ENCODE measurements at places on chromosomes 1 and 21.

- DNase-seq = no peak
These were observed 81.6 kb downstream of the ZP4 start for GRCh38 chr1:237809099-237809498.

- no peak for DNase-seq
These were observed 57.0 kb downstream of the CNIH3 start for GRCh38 chr1:224673141-224673540.

DNA sequence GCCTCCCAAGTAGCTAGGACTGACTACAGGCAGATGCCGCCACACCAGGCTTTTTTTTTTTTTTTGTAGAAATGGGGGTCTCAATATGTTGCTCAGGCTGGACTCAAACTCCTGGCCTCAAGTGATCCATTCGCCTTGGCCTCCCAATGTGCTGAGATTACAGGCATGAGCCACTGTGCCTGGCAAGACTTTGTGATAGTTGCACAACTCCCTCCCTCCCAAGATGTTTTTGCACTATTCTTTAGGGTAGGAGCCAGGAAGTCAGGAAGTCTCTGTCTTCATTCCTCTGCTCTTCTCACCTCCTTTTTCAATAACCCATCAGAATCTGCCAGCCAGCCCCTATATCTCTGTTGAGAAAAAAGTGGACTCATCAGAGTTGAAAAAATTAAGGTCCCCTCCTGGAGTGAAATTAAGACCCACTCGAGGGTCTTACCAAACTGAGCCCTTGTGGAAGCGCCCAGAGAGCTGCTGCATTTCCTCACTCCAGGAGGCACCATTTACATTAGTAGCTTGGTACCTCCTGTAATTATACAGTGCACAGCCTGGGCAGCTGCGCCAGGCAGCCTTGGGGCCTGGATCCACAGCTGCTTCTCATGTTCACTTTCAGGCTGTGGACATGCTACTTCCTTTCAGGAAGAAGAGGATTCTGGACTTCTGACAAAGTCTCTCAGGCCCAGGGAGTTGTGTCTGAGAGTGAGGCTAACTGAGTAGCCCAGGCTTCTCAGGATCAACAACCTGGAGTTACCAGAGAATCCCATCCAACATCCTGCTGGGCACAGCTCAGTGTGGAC lies 24.0 kb downstream of the TCEA3 start:
- no peak for DNase-seq

GRCh38 chr1:219362702-219363101 lies 189.0 kb downstream of the LYPLAL1 start:
- DNase-seq = no peak

DNA sequence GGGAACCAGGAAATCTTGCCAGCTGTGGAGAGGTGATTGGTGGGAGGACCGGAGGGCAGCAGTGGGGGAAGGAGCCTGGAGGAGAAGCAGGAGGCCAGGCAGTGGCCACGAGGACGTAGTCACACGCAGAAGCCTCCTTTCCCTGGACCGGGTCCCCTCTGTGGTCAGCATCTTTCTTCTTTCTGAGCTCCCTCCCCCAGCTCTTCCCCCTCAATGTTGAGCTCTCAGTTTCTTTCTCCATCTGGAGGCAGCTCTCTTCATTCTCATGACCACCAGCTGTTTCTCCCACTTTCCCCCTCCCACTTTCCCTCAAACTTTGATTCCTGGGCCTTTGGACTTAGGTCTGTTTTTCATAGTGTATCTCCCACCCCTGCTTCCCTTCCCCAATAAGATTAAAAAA lies 18.3 kb downstream of the KIRREL1 start:
- no peak for DNase-seq

- DNase-seq = no peak
These were observed 79.2 kb downstream of the CD34 start for GRCh38 chr1:207831517-207832327.

- no peak for DNase-seq
These were observed 32.9 kb downstream of the JAK1 start for GRCh38 chr1:64933296-64934070.

- DNase-seq = no peak
These were observed 48.5 kb downstream of the AJAP1 start for GRCh38 chr1:4702932-4703331.

GRCh38 chr21:33063375-33063883 lies 6.5 kb upstream of the OLIG1 start:
- DNase-seq = no peak

- DNase-seq = peak; percentile 88
These were observed 30.9 kb downstream of the ADAMTS5 start for GRCh38 chr21:26935977-26936376.

DNA sequence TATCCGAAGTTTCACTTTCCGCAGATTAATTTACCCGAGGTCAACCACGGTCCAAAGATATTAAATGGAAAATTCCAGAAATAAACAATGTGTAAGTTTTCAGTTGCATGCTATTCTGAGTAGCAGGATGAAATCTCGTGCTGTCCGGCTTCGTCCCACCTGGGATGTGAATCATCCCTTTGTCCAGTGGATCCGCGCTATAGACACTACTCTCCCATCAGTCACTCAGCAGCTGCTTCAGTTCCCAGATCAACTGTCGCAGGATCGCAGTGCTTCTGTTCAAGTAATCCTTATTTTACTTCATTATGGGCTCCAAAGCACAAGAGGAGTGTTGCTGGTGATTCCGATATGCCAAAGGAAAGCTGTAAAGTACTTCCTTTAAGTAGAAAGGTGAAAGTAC lies 8.3 kb upstream of the LRP8 start:
- no peak for DNase-seq

- peak; percentile 82 for DNase-seq
These were observed 72.1 kb downstream of the GPR52 start for GRCh38 chr1:174519844-174520243.

DNA sequence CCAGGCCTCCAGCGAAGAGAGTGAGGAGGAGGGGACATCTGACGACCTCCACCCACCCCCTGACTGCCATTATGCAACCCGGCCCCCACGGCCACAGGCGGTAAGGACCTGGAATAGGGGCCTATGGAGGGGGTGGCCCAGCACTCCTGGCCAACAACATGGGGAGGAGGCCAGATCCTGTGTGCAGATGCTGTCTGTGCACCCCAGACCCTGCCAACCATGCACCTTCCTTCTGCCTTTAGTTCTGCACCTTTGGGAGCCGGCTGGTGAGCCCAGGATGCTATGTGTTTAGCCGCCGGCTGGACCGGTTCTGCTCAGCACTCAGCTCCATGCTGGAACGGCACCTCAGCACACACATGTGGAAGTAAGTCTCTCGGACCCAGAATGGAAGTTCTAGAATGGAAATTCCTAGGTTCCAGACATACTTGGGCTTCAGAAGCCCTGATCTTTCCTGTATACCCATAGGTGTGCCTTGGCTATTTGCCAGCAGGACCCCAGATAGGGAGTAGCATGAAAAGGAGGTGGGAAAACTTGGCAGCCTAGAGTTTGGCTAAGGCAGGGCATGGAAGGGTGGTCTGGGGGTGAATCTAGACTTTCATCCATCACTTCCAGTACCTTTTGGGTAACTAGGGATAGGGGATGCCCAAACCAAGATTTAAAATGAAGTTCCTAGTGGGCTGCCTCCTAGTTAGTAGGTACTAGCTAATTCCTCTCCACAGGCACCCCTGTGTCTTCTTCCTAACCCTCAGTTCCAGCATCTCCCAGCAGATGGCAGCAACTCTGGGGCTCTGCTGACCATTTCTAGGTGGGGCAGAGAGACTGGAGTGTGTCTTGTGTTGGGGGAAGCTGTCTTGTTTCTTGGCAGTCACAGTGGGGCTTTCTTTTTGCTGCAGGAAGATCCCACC lies 3.6 kb upstream of the CYB561D1 start:
- DNase-seq = peak; percentile 72

DNA sequence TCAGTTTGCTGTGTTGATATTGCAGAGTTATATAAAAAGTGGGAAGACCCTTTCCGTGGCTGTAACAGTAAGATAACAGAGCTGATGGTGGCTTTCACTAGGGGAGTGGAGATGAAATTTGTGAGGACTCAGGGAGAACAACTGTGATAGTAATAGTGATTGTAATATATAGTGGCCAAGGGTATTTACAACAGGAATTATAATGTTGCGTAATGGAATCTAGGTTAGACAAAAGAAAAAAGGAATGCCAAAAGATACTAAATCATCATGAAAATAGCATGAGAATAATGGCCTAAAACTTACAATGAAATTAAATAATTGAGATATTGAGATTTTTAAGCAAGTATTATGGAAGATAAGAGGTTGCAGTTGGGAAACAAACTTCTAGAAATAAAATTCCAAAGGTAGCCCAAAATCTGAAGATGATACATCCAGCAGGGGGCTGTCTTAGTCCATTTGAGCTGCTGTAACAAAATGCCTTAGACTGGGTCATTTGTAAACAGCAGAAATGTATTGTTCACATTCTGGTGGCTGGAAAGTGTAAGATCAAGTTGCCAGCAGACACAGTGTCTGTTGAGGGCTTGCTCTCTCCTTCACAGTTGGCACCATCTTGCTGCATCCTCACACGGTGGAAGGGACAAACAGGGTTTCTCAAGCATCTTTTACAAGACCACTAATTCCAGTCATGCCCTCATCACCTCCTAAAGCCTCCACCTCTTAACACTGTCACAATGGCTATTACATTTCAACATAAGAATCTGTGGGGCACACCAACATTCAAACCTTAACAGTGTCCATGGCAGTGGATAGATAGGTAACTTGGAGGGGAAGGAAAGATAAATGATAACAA lies 711.2 kb downstream of the MRPL39 start:
- peak; percentile 50 for DNase-seq

GRCh38 chr1:192691041-192691440 lies 55.1 kb downstream of the RGS13 start:
- DNase-seq = no peak

DNA sequence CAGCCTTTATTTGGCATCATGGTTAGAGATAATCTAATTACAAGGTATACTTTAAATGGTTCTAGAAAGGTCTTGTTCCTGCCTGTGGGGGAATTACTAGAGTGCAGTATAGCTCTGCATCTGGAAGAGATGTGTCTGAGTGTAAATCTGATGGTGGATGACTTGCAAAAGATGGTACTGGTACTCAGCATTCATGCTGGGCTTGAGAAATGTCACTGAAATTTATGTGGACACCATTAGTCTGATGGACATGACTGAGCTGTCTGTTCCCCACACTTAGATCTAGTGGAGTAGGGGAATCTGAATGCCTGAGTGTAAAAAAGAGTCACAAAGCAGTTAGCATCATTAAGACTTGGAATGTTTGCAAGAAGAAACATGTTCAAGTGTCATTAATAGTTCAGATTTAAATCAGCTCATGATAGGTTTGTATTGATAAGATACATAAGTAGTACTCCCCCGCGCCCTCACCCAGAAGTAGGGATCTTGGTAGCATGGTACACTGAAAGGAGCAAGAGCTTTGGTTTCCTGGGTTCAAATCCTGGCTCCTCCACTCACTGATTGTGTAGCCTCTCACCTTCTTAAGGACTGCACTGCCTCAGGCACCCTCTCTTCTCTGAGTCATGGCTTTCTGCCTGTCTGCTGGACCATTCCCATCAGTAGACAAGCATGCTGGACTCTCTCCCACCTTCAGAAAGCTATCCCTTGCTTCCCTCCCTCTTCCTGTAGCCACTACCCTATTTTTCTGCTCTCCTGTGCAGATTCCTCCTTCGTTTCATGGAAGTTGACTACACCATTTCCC lies 292.9 kb downstream of the NFIA start:
- DNase-seq = no peak

DNA sequence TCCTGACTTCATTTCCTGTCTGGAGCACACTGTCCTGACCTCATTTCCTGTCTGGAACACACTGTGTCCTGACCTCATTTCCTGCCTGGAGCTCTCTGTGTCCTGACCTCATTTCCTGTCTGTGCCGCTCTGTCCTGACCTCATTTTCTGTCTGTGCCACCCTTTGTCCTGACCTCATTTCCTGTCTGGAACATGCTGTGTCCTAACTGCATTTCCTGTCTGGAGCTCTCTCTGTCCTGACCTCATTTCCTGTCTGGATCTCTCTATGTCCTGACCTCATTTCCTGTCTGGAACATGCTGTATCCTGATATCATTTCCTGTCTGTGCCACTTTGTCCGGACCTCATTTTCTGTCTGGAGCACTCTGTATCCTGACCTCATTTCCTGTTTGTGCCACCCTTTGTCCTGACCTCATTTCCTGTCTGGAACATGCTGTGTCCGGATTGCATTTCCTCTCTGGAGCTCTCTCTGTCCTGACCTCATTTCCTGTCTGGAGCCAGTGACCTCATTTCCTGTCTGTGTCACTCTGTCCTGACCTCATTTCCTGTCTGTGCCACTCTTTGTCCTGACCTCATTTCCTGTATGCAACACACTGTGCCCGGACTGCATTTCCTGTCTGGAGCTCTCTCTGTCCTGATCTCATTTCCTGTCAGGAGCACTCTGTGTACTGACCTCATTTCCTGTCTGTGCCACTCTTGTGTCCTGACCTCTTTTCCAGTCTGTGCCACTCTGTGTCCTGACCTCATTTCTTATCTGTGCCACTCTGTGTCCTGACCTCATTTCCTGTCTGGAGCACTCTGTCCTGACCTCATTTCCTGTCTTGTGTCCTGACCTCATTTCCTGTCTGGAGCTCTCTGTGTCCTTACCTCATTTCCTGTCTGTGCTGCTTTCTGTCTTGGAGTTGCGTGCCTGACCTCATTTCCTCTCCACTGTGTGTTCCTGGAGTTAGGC lies 27.6 kb downstream of the SKI start:
- DNase-seq = no peak

DNA sequence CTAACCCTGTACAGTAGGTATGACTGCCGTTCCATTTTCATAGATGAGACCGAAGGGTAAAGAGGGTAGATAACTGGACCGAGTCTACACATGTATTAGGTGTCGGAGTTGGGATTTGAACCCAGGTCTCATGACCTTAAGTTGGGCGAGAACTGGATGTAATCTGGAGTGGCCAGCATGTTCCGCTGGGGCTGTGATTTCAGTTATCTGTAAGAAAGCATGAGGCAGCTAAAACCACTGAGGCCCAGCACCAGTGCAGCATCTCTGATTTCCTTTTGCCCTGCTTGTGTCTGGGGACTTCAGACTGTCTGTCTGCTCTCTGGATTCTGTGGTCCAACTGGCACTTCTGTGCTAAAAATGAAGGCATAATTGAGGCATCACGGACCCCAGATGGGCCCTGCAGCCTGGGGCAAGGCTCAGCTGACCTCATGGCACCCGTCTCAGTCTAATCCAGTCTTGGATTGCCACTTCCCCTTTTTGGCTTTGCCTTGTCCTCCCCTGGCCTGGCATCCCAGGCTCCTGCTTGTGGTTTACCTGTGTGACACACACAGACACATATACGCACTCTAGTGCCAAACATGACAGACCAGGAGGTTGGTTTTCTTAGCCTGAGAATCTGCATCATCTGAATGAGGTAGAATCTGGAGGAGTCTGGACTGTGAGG lies 180.2 kb downstream of the KIF26B start:
- DNase-seq = no peak

DNA sequence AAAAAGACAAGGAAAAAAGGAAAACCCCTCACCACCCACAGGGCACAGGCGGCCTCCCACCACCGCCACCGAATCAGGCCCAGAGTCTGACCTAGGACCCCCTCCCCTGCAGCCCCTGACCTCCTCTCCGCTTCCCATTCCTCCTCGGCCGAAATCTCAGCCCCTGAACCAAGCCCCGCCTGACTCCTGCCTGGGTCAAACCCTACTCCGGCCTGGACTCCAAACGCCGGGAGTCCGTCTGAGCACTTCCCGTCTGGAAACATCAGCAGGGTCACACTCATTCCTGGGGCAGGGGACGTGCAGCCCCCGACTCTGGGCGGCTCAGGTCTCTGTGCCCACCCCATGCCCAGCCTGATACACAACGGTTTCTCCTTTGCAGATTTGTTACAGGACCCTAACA lies 26.4 kb upstream of the SUMO3 start:
- DNase-seq = no peak
